ENCODE measurements at places on chromosomes 3 and 15. TPM values are rescaled to one million over a fixed set of nuclear protein-coding genes. Genes with fewer than 3 reads are reported as not detected.

- DNase-seq = no peak
These were observed 29.3 kb upstream of the DLG1 start for GRCh38 chr3:197327701-197328100.

- DNase-seq = no peak
These were observed 188.4 kb downstream of the ABHD5 start for GRCh38 chr3:43879166-43879565.

Gene VWA5B2
- polyA plus RNA-seq = 0.15 TPM

Gene SI
- polyA plus RNA-seq = 0.01 TPM

DNA sequence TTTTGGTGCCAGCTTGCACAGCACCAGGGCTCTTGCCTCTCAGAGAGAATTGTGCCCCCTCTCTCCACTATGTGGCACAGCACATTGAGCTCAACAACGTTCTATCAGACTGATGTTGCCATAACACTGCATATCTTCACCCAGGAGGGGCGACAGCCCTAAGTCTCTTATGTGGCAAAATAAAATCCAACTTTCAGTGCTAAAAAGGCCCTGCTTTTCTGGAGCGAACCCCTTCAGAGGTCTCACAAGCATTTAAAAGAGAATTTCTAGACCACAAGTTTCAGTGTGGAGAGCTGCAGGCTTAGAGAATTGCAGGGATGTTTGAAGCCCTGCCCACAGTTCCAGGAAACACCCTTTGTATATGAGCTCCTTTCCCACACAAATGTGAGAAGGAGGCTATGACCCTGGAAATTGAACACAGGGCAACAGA is 85.5 kb downstream of the LIPC start:
- no peak for DNase-seq

Gene DGKG
- 1.0 TPM for polyA plus RNA-seq

DNA sequence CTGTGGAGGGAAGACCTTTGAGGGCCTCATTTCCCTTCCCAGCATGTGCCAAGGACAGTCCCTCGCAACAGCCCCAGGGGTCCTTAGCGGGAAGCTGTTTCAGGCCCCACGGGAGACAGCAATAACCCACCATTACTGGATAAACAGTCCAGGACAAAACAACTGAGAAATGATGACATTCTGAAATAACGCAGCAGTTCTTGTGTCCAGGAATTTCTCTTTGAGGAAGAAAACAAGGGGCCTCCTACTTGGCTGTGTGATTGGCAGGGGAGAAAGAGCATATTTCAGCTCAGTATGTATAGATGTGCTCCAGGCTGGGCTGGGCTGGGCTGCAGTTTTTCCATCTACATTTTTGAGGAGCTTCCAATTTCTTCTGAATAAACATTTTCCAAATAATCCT is 82.2 kb upstream of the THBS1 start:
- no peak for DNase-seq

GRCh38 chr3:171347301-171348039 is 112.7 kb downstream of the TNIK start:
- DNase-seq = no peak

GRCh38 chr3:128470134-128470899 is 3.6 kb upstream of the DNAJB8 start:
- DNase-seq = no peak

DNA sequence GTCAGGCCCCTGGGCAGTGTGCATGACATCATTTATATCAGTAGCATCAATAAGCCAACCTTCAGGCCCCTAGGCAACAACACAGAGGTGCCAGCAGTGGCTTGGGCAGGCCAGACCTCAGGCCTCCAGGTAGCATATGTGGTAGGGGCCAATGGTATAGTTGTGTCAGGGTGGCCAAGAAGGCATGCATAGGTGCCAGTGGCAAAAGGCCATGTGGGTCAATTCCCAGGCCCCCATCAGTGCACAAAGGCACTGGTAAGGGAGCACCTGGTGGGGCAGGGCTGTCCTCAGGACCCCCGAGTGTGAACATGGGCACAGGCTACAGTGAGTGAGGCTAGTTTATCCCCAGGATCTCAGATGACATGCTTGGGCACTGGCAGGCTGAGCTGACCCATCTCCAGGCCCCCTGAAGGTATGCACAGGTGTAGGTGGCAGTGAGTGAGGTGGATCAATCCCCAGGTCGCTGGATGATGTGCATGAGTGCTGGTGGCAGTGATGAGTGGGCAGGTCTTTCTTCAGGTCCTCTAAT is 244.1 kb upstream of the ZNF385D start:
- no peak for DNase-seq

DNA sequence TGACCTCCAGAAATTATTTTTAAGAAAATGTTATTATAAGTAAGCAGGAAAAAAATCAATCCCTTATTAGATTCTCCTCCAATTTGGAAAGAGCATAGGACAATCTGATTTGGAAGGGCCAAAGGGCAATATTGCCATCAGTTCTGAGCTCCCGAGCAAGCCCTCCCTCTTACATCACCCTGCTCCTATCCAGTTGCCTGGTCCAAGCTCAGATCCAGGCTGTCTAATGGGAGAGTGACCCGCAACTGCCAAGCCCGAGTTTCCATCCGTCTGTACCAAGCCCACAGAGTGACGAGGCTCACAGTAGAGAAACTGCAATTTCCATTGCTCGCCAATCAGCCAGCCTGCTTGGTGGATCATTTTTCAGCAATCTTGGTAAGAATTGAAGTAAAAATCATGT is 187.7 kb downstream of the MEX3B start:
- no peak for DNase-seq

Gene CCR2
- 0.40 TPM for polyA plus RNA-seq

DNA sequence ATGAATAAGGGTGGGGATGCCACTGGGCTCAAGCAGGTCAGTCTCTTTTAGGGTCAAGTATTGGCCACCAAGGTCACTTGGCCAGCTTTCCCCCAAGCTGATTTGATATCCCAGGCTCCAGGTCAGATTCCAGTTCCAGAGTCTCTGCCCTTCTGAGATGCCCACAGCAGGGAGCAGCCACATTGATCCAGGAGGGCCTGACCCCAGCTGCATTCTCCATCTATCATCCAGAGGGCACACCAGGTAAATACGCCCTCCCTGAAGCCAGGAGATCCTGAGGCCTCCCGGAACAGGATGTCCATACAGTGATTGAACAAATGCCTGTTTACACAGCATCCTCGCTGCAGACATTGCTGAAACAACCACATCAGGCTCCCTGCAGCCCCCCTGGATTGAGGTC is 264.6 kb upstream of the TLE3 start:
- no peak for DNase-seq

Gene FBXO40
- 0.63 TPM for polyA plus RNA-seq

- DNase-seq = no peak
These were observed 423 bp downstream of the CHAC1 start for GRCh38 chr15:40953713-40954074.

- DNase-seq = no peak
These were observed 146.9 kb upstream of the RARB start for GRCh38 chr3:25281041-25281731.

DNA sequence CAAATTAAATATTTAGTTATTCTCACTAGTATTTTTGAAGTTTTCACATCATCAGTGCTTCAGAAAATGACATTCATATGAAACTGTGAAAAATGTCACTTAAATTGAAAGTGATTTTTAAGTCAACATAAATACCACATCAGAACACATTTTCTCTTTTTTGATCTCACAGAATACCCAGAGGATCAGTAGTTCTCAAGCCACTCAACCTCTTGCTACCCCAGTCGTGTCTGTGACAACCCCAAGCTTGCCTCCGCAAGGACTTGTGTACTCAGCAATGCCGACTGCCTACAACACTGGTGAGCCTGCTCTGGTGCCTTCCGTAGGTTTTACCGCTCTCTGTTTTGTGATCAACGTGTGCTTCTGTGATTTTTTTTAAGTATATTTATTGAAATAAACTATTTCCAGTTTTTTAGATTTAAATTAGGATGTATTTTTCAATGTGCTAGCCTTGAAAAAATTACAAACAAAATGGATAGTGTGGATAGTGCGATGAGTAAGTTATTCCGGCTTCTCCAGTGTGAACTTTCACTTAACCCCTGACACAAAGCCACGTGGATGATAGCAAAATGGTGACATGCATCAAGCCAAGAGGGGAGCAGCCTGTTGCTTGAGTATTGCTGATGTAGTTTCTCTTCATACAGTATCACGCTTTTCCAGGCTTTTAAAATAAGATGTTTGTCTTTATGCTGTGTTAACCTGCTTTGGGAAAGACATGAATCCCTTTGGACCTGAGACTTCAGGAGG is 26.5 kb downstream of the LYSMD4 start:
- no peak for DNase-seq

DNA sequence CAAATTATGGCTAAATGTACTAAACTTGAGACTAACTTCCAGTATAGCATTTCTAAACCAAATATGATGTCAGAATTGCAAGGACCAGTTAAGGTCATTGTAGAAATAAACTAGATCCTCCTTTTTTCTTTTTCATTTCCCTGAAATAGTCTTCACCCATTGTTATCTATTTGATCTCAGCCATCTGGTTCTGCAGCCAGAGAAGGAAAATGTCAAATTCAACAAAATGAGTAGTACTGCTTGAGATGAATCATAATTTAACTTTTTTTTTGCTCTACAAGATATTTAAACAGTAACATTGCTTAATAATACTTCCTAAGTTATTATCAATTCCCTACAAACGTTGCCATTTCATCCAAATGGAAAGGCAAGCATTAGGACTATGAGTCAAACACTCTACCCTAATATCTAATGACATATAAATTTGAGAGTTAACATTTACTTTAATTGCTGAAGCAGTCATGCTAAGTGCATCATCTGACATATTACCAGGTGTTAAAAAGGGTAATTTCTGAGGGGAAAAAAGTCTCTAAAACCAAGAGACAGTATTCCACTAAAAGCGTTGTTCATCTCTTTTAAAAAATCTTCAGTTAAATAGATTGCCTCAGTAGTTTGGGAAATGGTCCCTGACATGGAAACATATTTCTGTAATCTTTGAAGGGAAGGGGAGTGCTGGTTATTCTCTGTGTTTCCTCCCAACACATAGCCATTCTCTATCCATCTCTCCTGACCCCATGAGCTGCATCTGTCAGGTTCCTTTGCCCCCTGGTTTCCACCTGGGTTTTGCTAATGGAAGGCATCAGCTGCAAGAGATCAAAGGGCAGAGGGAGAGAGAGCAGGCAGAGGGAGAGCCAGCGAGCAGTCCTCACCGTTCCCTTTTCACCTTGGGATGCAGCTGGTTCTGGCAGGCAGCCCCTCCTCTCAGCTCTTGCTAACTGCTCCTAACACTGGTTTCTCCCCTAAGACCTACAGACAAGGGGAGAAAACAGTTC is 138.5 kb downstream of the ARPP21 start:
- DNase-seq = no peak

DNA sequence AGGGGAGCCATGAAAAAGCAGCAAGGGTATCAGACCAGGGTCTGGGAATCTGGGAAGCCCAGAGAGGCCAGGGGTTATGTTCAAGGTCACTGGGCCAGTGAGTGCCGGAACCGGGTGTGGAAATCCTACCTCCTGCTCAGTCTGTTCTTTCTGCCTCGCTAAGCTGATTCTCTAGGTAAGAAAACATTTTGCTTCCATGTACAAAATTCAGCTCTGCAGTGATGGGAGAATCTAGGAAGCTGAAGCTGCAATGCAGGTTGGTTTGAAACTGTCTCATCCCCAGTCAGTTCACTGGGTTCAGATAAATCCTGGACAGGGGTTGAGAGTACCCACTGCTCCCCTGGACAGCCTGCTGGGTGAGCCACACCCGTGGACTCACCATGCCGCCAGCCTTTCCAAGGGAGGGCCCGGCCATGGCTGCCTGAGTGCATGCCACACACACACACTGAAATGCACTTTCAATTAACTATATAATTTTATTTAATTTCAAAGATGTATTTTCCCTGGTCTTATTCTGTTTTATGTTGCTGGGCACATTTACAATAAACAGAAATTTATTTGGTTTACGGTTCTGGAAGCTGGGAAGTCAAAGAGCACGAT is 108.4 kb downstream of the CORO2B start:
- no peak for DNase-seq

DNA sequence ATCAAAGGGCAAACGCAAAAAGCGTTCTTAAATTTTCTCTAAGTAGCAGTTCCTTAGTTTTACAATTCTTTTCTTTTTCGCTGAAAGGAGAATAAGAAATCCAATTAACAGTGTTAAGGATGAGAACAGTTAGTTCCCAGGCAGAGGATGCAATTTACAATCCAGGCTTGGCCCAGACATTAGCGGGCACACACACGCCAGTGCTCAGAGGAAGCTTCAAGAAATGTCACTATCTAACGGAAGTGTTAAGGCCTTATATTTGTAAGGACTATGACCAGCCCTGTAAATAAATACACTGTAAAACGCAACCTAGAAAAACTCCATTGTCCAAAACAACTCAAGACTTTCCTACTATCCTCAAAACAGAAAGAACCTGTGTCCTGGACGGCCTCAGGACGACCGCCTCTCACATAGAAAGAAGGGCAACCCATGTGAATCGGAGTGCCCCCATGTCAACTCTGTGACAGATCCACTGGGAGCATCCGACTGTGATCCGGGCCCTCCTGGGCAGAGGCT is 1.3 kb downstream of the ACAP2 start:
- DNase-seq = no peak

- no peak for DNase-seq
These were observed 621.7 kb upstream of the AGTR1 start for GRCh38 chr3:148075771-148076716.

Gene LINGO1
- polyA plus RNA-seq = 2.4 TPM

DNA sequence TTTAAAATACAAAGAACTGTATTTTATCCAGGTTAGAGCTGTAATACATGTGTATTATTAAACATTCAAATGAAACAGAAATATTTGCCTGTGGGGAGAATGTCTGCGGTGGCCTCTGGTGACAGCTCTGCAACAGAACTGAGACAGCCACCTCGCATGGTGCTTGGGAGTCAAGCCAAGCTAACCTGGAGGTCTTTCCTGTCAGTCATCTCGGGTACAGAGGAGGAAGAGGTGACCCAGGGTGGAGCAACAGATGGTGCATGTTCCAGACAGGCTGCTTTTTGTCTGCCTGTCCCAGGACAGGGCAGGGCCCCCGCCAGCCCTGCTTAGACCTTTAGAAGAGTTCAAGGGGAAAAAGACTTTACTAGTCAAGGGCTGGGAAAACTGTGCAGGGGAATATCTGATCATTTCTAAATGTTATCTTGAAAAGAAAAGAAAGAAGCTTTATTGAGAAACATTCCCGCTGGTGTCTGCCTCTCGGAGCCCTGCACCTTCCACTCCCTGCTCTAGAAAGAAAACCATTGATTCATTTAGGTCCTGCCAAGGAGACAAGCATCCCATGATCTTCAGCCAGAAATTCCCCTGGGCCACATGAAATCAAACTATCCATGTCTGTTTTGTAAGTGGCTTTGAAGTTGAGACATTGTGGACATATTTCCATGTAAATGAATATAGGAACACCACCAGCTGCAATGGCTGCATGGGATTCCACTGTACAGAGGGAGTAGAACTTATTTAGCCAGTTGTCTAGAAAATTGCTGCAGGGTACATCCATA is 5.5 kb upstream of the NR2E3 start:
- DNase-seq = no peak

GRCh38 chr15:51356983-51357382 is 15.5 kb downstream of the GLDN start:
- DNase-seq = no peak

Gene ISLR2
- 0.43 TPM for polyA plus RNA-seq

GRCh38 chr15:74616366-74616939 is 817 bp downstream of the CLK3 start:
- DNase-seq = peak; percentile 88

GRCh38 chr3:170523248-170523647 is 62.6 kb downstream of the SLC7A14 start:
- DNase-seq = no peak

Gene NECTIN3
- polyA plus RNA-seq = 16.3 TPM

All from ovary (tissue), 10 donors.